ENCODE measurements at places on chromosomes 4 and X.

GRCh38 chr4:20464381-20464780 is 212.7 kb downstream of the SLIT2 start:
- no peak for DNase-seq

DNA sequence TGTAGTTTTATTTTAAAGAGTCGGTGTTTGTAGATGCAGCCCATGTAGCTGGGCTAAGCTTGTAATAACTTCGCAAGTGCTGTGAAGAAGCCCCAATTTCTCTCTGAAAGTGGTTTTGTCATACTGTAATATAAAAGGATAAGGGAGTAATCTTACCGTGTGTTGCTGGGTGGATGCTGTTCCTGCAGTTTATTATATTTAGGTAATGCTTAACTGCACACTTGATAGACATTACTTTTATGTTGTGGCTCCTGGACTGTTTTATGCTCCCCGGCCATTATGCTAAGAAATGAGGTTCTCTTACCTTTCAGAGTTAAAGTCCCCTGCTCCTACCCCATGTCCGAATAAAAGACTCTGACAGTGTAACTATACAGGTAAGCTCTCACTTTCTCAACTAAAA is 789.4 kb downstream of the RPA4 start:
- no peak for DNase-seq

DNA sequence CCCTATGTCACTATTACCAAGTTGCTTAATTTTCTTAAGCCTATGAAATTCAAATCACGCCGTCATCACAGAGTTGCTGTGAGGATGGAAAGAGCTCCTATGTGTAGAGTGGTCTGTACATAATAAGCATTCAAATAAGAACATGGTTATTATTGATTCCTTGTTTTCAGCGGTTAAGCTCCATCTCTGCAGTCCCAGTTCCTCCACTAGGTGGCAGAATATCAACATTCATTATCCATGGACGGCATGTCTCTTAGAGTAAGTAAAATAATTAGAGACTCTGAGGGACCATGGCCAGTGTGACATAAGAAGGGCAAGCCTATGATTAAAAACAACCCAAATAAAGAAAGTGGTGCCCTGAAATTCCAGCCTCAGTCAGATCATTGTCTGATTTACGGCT is 132.5 kb upstream of the NHS start:
- DNase-seq, result no peak

DNA sequence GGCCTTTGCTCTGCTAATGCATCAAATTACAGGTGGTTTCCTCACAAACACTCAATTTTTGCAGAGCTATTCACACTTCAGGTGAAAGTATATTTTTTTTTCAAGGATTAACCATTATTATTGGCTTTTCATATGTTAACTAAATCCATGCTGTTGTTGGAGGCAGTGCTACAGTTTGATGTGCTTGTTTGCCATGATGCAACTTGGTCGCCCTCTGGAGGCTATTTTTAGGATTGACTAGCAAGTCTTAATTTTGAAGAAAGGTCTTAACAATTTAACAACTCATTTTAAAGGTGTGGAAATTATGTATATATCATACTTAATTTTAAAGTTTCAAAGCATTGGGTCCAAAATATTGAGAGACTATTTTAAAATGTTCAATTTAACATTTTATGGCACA is 168.8 kb upstream of the FAM47A start:
- DNase-seq, result no peak

- peak; percentile 14 for DNase-seq
These were observed 46.4 kb downstream of the MAMLD1 start for GRCh38 chrX:150409486-150409885.

DNA sequence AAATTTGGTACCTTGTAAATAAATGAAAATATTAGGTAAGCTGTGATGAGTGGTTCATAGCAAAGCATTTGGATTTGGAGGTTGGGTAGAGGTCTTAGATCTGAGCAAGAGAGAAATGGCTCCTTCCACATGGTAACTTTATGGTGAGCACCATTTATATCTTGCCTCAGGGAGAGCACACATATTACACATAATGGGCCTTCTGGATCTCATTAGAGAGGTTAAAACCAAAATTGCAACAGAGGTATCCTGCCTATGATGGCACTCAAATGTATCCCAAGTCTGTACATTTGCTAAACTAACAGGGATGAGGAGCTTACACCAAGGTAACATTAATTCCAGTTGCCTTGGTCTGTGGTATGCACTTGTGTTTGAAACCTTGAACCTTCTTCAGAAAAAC is 87.1 kb upstream of the PUDP start:
- DNase-seq, result no peak
